ENCODE measurements at places on chromosomes 16 and 17.

DNA sequence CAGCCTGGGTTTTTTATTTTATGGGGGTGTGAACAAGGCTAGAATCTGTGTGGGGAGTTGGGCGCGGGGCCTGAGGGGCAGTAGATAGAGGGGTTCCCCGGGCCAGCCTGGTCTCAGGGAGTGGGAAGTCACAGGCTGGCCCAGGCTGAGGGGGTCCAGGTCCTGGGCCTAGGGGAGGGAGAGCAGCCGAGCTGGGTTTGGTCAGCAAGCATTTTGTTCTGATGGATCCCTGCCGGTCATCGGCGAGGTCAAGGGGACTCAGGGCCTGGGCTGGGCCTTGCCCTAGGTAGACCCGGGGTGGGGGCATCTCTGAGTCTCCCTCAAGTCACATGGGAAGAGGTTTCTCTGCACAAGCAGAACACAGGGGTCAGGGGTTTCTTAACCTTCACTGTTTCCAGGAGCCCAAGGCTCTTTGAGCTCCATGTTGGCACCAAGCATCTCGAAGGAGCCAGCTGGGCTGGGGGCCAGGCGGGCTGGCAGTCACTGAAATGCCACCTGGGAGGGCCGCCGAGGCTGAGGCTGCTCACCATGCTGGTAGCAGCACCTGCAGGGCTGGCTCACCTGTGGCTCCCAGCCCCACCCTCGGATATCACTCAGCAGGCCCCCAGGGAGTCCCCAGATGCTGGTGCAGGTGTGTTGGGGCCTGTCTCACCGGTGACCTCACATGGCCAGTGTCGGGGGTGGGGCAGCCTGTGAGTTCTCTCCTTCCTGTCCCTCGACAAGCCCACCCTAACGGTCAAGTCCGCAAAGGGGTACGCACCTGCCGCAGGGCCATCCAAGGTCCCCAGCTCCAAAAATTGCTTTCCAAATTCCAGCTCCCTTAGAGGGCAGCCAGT lies 41.0 kb downstream of the SLC7A5 start:
- DNase-seq, result no peak

DNA sequence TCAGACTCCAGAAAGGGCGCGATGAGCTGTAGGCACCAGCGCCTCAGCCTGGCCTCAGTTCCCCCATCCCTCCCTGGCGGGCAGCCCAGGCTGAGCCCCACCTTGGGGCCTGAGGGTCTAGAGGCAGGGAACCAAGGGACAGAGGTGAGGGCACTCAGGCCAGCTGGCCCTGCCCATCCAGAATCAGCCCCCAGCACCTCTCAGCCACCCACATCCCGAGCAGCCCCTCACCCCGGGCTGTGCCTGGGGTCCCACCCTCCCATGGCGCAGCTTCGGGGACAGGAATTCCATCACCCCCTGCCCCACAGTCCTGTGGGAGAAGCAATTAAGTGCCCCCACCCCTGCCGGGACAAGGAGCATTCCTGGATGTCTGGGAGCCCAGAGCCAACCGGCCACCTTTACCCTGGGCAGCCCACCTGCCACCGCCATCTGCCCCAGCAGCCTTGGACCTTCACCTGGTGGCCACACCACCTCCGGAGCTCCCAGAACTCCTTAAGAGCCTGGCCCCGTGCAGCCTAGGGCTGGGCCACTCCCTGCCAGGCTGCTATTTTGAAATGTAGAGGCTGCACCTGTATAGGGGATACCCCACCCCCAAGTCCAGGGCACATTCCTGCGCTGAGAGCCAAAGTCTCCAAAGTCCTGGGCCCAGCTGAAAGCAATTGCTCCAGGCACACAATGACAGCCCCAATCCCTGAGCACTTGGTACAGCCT lies 33.7 kb upstream of the PVALEF start:
- DNase-seq, result no peak

GRCh38 chr17:32849879-32850278 lies 27.0 kb downstream of the MYO1D start:
- DNase-seq, result no peak

DNA sequence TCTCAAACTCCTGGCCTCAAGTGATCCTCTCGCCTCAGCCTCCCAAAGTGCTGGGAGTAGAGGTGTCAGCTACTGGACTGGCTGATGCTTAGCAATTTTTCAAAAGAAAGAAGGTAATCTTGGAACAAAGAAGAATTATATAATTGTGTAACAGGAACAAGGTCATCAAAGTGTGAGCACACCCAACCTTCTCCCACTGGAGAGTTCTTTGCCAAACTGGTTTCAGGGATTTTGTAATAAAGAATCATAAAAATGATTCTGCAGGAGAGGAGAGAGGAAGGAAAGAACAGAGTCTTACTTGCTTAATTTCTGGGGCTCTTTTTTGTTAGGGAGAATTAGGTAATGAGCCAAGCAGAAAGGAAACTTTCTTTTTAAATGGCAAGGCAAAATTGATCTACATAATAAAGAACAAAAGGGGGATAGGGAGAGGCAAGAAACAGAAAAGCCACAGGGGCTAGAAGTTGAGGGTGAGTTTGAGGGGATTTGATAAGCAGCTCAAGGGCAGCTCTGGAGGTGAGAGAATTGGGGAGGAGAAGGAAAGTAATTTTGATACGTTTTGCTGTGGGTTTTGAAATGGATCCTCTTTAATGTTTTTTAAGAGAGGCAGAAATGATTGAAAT lies 21.3 kb downstream of the CHD9NB start:
- no peak for DNase-seq

GRCh38 chr17:7048968-7049367 lies 5.1 kb upstream of the SLC16A11 start:
- DNase-seq, result no peak

DNA sequence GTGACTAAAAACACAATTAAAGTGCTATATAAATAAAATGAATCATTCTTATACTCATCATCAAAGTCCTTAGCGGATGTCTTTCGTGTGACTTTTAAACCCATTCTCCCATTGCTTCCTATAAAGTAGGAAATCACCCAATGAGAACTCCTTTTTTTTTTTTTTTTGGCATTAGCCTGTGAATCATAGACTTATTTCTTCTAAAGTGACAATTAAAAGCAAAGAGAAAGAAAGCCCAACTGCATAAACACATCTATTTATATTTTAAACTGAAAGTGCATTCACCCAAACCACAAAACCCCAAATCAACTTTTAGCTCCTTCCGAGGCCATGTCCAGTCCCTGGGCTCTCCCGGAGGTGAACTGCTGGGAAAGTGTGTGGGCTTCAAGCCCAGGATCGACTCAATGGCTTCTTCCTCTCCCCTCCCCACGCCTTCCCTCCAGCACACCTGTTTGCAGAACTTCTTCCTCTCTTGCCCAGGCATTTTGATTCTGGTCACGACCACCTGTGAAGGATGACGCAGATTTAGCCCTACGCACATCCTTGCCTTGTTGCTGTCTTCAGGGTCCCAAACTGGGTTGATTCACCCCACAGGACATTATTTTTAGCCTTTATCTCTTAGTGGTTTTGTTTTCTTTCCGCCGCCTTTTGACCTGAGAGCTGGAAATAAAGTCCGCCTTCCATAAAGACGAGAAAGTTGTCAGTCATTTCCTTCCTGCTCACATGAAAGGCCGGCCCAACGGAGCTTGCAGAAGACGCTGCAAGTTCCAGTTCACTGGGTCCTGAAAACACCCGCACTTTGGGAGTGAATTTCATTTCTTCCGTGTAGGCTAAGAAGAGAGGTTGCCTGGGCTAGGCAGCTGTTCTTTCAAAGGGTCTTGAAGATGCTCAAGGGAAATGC lies 166.8 kb downstream of the MAP2K6 start:
- DNase-seq, result no peak

- no peak for DNase-seq
Measured at GRCh38 chr16:21646721-21647561, 5.5 kb downstream of the IGSF6 start.

DNA sequence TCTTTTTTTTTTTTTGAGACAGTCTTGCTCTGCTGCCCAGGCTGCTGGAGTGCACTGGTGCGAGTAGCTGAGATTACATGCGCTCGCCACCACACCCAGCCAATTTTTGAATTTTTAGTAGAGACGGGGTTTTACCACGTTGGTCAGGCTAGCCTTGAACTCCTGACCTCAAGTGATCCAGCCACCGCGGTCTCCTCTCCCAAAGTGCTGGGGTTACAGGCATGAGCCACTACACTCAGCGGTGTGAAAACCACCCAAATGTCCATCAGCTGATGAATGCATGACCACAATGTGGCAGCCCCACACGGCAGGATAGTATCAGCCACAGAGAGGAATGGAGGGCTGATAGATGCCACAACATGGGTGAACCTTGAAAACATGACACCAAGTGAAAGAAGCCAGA lies 2.1 kb downstream of the P2RX5 start:
- DNase-seq, result no peak

- DNase-seq, result no peak
Measured at GRCh38 chr17:39777534-39778365, 40.0 kb downstream of the GRB7 start.

GRCh38 chr16:90018297-90018651 lies 982 bp downstream of the DBNDD1 start:
- DNase-seq, result no peak

- DNase-seq, result peak; percentile 46
Measured at GRCh38 chr16:73020409-73020884, 27.5 kb downstream of the ZFHX3 start.

- peak; percentile 96 for DNase-seq
Measured at GRCh38 chr16:53090591-53091411, 36.0 kb downstream of the CHD9 start.

GRCh38 chr17:15012351-15012980 lies 252.7 kb downstream of the PMP22 start:
- no peak for DNase-seq

DNA sequence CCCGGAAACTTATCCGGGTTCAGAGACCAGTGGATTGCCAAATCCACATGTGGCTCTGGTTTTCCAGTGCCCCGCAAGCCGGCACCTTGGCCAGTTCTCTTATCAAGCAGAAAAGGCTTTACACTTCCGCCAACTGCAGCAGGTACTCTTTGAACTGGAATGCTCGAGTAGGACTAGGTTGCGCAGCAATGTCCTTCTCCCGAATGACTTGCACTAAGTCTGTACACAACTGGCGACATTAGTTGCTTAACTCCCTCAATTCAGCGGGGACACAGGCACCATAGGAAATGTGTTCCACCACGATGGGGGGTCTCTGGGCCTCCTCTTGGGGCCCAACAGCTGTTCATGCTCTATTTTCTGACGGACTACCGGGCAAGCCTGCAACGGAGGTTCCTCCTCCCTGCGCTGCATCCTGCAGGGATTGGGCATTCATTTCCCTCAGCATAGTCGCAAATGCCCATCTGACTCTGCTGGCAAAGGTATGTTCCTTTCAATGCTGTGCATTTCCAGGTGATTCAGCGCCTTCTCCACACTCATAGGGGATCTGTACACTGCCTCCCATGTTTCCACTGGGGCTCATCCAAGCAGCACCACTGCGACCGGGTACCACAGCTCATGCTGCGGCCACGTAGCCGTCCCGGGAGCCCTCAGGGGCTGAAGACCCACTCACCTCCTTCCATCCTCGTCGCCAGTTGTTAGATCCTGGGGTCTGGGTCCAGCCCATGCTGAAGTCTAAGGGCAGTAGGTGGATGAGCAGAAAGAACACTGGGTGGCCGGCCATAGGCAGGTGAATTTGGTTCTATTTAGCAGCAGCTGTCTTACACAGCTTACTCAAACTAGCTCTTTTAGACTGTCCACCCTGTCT lies 34.2 kb upstream of the APPBP2 start:
- no peak for DNase-seq

- DNase-seq, result no peak
Measured at GRCh38 chr17:4519361-4519788, 20.7 kb downstream of the SPNS2 start.

- DNase-seq, result no peak
Measured at GRCh38 chr17:51499897-51500296, 239.6 kb downstream of the UTP18 start.

- DNase-seq, result no peak
Measured at GRCh38 chr16:89043636-89044417, 49.8 kb upstream of the ACSF3 start.

DNA sequence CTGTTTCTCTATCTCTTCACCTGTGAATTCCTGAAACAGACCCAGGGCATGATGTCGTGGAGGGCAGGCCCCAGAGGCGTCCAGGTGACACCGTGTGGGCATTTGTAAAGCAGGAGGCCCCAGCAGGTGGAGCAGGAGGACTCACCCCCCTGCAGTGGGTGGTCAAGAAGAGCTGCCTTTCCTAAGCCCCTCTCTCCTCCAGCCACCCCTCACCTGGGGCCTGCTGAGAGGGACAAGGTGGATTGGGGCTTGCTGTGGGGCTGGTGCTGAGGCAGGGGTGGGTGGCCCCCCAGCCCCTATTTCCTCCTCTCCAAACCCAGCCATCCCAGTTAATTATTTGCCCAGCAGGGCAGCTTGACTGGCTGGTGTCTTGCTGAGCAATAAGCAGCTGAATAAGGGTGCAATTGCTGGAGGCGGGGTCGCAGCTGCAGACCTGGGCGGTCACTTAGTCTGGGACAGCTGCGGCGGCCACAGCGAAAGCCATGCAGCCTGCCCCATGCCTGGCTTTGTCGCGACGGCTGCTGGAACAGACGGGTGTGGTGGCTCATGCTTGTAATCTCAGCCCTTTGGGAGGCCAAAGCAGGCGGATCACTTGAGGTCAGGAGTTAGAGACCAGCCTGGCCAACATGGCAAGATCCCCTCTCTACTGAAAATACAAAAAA lies 56.4 kb downstream of the JPH3 start:
- no peak for DNase-seq

- DNase-seq, result no peak
Measured at GRCh38 chr16:88712362-88712979, 6.2 kb downstream of the CTU2 start.

GRCh38 chr17:9767432-9767991 lies 23.9 kb downstream of the DHRS7C start:
- DNase-seq, result no peak

- DNase-seq, result no peak
Measured at GRCh38 chr17:75457047-75457654, 716 bp downstream of the TMEM94 start.

DNA sequence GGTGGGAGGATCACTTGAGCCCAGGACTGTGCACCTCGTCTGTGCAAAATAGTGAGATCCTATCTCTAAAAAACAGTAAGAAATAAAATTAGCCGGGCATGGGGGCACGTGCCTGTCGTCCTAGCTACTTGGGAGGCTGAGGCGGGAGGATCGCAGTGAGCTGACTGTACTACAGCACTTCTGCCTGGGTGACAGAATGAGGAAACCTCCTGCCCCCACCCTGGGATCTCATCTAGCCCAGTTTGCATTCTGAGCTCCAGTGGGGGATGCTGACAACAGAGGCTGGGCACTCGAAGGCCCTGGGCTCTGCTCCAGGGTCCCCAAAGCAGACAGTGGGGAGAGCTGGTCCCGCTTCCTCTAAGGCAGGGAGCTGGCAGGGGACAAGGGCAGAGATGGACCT lies 7.1 kb downstream of the NAGPA start:
- DNase-seq, result no peak

DNA sequence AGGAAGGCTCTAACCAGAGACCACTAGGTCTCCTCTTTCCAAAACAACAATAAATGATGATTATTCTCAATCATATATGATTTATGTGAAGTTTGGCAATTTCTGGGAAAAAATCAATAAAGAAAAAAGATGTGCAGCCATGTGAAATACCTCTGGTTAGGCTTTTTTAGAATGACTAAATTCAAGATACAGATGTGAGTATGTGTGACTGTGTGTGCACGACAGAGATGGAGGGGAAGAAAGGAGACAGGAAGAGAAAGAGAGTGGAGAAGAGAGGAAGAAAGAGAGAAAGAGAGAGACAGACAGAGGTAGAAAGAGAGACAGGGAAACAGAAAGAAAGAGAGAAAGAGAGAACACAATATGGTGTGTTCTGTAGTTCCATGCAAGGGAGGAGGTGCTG lies 558.6 kb upstream of the CDH5 start:
- DNase-seq, result no peak
